ENCODE measurements at places on chromosomes 6 and 20.

DNA sequence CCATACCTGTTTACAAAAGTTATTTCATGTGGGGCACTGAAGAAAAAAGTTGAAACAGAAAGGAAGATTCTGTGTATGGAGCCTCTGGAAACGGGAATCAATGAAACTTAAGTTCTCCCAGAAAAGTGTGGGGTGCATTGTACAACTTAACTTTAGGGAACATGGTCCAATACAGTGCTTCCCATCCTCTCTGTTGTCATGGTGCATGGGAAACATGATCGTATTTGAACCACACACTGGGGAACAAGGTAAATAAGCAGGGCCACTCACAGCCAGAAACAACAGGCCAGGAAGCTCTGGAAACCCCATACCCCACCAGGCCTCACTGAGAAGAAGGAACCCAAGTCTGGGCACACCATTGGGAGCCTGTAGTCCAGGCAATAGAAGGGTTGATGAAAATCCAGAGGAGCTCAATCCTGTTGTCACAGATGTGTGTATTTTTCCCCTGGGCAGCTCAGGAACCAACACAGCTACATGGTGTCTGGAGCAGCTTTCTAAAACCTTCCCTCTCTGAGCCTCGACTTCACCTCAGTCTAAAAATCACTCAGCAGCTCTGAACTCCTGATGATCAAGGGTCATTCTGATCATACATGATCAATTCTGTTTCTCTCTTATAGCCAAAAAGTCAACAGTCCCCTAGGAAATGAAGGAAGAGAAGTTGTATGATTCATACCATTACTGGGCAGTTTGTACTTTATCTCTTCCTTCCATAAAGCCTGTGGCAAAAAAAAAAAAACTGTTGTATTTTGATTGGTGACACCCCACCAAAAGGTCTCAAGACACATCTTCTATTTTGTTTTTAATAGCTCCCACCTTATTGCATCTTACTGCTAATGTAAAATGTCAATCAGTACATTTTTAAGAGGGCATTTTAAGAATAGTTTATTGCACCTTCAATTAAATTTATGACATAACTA lies 198.5 kb upstream of the TAB2 start:
- H3K36me3 ChIP-seq: no peaks in the 10 kb centered on the region
- H3K4me3 ChIP-seq: no peak overlapping the region
- no peaks in the 10 kb centered on the region for H3K4me1 ChIP-seq
- no peak overlapping the region for H3K27ac ChIP-seq
- H3K27me3 ChIP-seq: no peaks in the 10 kb centered on the region

DNA sequence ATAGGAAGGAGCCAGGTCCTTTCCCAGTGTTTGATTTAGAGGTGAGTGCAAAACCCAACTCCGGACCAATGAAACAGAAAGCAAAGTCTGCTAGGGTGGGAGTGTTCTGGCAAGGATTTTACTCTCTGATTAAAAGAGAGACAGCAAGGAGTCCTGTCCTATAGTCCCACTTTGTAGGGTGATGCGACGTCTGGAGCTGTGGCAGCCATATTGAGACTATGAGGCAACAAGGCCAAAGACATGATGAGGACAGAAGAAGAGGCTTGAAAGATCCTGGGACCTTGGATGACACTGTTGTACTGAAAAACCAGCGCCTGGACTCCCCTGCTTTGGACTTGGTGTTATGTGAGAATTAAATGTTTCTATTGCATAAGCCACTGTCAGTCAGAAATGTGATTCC lies 8.1 kb downstream of the SULF2 start:
- no peak for DNase-seq
- H3K4me3 ChIP-seq: no peak overlapping the region
- no peaks in the 10 kb centered on the region for H3K27me3 ChIP-seq
- no peaks in the 10 kb centered on the region for H3K36me3 ChIP-seq
- peak overlapping the region; percentile 64 for H3K27ac ChIP-seq

GRCh38 chr6:143516690-143517446 lies 5.3 kb upstream of the FUCA2 start:
- H3K36me3 ChIP-seq: no peaks in the 10 kb centered on the region
- no peak overlapping the region for H3K4me3 ChIP-seq
- H3K27me3 ChIP-seq: no peaks in the 10 kb centered on the region
- no peak overlapping the region for H3K27ac ChIP-seq
- no peak for DNase-seq

- H3K4me3 ChIP-seq: no peak overlapping the region
- H3K27me3 ChIP-seq: no peaks in the 10 kb centered on the region
- H3K36me3 ChIP-seq: no peaks in the 10 kb centered on the region
- H3K4me1 ChIP-seq: peaks cover 9% of the 10 kb centered on the region
- DNase-seq: no peak
- no peak overlapping the region for H3K27ac ChIP-seq
These were observed 13.8 kb upstream of the SIRT5 start for GRCh38 chr6:13560651-13561044.

DNA sequence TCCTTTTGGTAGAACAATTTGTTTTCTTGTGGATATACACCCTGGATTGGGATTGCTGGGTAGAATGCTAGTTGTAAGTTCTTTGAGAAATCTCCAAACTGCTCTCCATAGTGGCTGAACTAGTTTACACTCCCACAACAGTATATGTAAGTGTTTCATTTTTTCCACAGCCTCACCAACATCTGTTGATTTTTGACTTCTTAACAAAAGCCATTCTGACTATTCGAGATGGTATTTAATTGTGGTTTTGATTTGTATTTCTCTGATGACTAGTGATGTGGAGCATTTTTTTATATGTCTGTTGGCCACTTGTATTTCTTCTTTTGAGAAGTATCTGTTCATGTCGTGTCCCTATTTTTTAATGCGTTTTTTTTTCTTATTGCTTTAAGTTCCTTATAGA lies 444.1 kb downstream of the CBLN4 start:
- no peaks in the 10 kb centered on the region for H3K36me3 ChIP-seq
- H3K27ac ChIP-seq: no peak overlapping the region
- H3K4me3 ChIP-seq: no peak overlapping the region
- DNase-seq: no peak
- H3K4me1 ChIP-seq: no peaks in the 10 kb centered on the region

DNA sequence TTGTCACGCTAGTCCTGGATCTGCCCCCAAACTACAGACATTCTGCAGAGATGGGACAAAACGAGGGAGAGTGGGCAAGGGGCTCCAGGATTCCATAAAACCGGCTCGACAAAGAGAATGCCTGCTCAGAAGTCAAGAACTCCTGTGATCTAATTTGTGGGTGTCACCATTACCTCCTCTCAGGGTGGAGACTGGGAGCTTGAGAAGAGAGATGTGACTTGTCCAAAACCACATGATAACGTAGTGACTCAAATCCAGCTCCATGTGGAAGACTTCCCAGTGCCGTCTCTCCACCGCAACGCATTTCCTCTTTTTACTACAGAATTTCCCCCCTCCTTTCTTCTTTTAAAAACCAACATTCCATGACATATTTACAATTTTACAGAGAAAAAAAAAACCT lies 44.3 kb downstream of the TRERF1 start:
- H3K4me1 ChIP-seq: peaks cover 37% of the 10 kb centered on the region
- H3K27me3 ChIP-seq: no peaks in the 10 kb centered on the region
- no peak overlapping the region for H3K4me3 ChIP-seq
- no peaks in the 10 kb centered on the region for H3K36me3 ChIP-seq
- DNase-seq: no peak

- peak; percentile 45 for DNase-seq
- H3K27me3 ChIP-seq: no peaks in the 10 kb centered on the region
- no peak overlapping the region for H3K4me3 ChIP-seq
- H3K4me1 ChIP-seq: no peaks in the 10 kb centered on the region
- no peaks in the 10 kb centered on the region for H3K36me3 ChIP-seq
These were observed 99.0 kb upstream of the SLC24A3 start for GRCh38 chr20:19113343-19113930.

- no peaks in the 10 kb centered on the region for H3K27me3 ChIP-seq
- DNase-seq: no peak
- no peaks in the 10 kb centered on the region for H3K36me3 ChIP-seq
- no peak overlapping the region for H3K27ac ChIP-seq
- H3K4me1 ChIP-seq: peaks cover 8% of the 10 kb centered on the region
- no peak overlapping the region for H3K4me3 ChIP-seq
These were observed 12.1 kb downstream of the MYLK2 start for GRCh38 chr20:31831211-31831610.

DNA sequence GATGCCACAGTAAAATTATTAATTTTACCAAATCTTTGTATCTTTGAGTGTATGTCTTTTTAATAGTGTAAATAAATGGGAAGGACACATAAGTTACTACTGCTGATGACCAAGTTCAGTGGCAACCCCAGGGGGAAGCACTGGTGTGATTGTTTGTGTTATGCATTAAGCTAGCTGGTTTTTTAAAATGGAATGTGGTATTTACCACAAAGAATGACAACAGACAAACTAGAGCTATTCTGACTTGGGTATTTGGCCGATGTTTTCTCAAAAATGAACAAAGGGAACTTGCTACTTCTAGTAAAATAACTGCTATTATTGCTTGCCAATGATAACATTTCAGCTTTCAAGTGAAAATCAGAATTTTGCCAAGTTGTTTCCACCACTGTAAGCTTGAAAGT lies 2.9 kb downstream of the FNDC1 start:
- H3K36me3 ChIP-seq: no peaks in the 10 kb centered on the region
- no peaks in the 10 kb centered on the region for H3K27me3 ChIP-seq
- H3K4me3 ChIP-seq: no peak overlapping the region
- peak; percentile 24 for DNase-seq
- no peak overlapping the region for H3K27ac ChIP-seq
- peaks cover 34% of the 10 kb centered on the region for H3K4me1 ChIP-seq

DNA sequence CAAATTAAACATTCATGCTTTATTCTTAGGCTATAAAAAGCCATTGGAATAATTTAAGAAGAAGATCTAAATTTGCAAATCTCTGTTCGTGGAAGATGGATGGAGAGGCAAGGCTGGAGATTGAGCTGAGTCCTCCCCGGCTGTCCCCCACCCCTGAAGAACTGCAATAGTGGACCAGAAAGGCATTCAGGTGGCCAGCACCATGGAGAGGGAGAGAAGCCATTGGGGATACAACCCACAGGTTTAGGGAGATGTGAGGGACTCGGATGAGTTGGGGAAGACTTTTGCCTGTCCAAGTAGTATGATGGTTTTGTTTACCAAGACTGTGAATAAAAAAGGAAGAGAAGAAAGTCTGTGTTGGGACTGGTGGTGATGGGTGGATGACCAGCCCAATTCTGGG lies 120.8 kb downstream of the F13A1 start:
- no peaks in the 10 kb centered on the region for H3K4me1 ChIP-seq
- H3K36me3 ChIP-seq: no peaks in the 10 kb centered on the region
- no peaks in the 10 kb centered on the region for H3K27me3 ChIP-seq
- H3K27ac ChIP-seq: no peak overlapping the region
- no peak for DNase-seq

DNA sequence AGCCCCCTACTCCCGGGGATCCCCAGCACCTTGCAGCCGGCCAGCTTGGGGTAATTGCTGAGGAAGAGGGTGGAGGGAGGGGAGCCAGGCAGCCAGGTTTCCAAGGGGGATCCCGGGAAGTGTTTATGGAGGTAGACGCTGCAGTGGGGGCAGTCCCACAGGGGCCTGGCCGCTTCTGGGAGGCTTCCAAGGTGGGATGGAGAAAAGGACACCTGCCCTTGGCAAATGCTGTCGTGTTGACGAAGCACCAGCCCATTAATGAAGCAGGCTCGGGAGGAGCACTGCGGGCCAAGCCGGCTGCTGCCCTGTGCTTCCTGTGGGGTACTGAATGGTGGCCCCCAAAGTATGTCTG lies 82.4 kb downstream of the TMEM242 start:
- H3K4me1 ChIP-seq: peaks cover 62% of the 10 kb centered on the region
- DNase-seq: no peak
- H3K27me3 ChIP-seq: no peaks in the 10 kb centered on the region
- no peaks in the 10 kb centered on the region for H3K36me3 ChIP-seq
- peak overlapping the region; percentile 87 for H3K27ac ChIP-seq

DNA sequence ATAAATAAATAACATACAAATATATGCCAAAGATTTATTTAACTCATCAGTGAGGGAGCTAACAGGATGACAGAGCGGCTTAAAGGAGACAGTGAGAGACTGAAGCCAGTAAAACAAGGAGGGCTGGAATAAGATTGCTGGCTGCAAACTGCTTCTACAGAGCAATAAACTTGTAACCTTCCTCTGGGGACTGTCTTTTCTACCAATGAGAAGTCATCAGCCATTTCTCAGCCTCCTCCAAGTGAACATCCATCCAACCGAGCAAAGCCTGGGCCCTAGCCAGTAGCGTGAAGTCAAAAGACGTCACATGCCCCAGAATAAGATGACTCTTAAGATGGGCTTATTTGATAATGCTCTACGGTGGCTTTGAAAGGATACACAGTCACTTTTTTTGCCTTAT lies 42.5 kb downstream of the CPXM1 start:
- peaks cover 6% of the 10 kb centered on the region for H3K4me1 ChIP-seq

DNA sequence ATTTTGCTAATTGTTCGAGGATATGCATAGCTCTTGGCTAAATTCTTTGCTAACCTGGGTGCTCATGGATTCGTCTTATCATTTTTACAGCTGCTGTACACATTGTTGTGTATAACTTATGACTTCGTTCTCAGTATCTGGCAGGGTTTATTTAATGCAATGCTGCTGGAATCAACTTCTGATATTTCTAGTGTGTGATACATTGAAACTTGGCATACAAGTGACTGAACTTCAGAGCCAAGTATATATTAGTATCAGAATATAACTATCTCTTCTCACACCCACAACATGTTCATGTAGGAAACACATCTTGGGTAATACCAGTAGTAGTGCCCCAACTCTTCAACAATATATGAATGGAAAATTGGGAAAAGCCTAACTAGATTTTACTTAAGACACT lies 764.2 kb downstream of the TENT5A start:
- H3K4me3 ChIP-seq: no peak overlapping the region
- DNase-seq: no peak
- no peak overlapping the region for H3K27ac ChIP-seq
- H3K36me3 ChIP-seq: no peaks in the 10 kb centered on the region

DNA sequence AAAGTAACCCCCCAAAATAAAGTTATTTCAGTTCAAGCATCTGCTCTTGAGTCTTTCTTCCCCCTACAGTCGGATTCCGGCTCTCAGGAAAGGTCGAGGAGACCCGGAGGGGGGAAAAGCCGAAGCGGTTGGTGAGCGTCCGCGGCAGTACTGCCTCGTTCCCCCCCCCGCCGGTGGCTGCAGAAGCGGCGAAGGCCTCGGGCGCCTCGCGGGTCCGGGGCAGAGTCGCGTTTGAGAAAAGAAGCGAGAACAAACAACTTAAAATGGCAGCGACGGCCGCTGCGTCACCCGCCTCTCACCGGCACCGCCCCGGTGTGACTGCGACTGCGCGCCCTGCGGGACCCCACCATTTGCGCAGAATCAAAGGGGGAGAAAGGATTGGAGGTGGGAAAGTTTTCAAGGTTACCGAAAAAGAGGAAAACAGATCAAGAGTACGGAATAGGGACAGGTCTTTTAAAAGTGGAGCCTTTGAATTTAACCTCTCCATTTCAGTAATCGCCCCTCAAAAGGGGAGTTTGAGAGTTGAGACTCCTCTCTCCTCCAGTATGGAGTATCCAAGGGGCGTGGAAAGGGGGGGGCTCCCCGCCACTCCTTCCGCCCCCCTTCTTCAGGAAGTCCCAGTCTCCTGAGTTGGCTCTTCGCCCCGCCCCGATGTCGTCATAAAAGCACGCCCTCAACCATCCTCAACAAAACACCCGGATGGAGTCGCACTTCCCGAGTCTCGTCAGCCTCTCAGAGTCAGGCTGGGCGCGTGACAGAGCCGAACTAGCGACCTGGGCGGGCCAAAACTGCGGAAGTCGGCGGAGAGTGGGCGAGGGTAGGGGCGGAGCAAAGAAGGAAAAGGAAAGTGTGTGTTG lies 1.9 kb upstream of the C6orf62 start:
- peak overlapping the region; percentile 92 for H3K4me3 ChIP-seq
- DNase-seq: peak; percentile 100
- no peaks in the 10 kb centered on the region for H3K36me3 ChIP-seq

All from esophagus muscularis mucosa (tissue), 4 donors.